Activated naive CD4-positive, alpha-beta T cell treated with Interleukin-2 at 50 U/mL for 16 hours (primary cell): ENCODE measurements at places on chromosomes 4 and X.

- DNase-seq = no peak
Observed at GRCh38 chrX:156008915-156009314, 11.4 kb downstream of the IL9R start.

GRCh38 chr4:6468376-6468775 is 4.0 kb downstream of the PPP2R2C start:
- DNase-seq = no peak

DNA sequence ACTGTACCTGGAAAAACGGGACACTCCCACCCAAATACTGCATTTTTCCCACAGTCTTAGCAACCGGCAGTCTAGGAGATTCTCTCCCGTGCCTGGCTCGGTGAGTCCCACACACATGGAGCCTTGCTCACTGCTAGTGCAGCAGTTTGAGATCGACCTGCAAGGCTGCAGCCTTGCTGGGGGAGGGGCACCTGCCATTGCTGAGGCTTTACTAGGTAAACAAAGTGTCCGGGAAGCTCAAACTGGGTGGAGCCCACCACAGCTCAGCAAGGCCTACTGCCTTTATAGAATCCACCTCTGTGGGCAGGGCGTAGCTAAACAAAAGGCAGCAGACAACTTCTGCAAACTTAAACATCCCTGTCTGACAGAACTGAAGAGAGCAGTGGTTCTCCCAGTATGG is 205.2 kb downstream of the CHIC1 start:
- DNase-seq = no peak

DNA sequence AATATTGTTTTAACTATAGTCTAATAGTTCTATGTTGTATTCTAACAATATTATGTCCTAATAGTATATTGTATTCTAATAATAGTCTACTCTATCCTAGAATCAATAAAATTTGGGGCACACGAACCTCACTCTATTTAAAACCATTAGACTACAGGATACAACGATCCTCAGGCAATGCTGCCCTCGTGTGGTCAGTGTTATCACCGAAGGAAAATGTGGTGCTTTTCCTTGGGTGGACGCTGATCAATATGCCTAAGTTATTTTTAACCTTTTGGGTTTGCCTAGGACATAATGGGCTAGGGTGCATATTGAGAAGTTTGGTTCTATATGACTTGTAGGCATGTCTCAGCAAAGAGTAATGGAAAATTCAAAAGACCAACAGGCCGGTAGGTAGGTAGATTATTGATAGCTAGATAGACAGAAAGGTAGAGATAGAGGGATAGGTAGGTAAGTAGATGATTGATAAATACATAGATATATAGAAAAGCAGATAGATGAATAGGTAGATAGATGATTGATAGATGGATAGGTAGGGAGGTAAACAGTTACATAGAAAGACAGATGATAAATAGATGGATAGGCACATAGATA is 75.1 kb downstream of the PRKX start:
- DNase-seq = peak; percentile 28

DNA sequence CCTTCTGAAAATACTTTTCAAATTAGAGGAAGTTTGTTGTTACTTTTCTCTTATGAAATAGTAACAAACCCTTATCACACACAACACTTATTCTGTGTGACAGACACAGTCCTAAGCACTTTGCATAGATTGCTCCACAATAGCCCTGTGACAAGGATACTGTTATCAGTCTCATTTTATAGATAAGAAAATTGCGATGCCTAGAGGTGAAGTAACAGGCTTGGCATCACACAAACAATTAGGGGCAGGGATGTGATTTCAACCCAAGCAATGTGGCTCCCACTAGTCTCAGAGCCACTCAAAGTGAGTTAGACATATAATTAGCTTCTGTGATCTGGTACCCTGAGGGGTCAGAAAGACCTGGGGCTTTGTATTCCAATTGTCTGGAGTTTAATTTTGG is 339.9 kb downstream of the FBXO8 start:
- DNase-seq = no peak

GRCh38 chr4:684623-685327 is 4.2 kb downstream of the SLC49A3 start:
- no peak for DNase-seq

DNA sequence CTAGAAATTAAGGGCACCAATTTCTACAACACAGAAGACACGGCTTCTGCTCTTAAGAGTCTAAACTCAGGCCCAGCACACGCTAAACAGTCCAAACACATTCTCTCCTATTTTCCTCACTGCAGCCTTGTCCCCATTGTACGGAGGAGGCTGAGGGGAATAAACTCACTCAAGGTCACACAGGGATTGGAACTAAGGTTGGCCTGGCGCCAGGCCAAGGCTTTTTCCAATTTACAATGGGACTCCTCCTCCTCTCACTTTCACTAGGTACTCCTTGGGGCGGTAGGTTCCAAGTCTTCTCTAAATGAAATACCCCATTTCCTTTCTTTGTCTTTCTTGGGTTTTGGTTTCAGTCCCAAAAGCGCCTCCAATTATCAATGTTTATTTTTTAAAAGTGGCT is 48.7 kb upstream of the CRMP1 start:
- no peak for DNase-seq

DNA sequence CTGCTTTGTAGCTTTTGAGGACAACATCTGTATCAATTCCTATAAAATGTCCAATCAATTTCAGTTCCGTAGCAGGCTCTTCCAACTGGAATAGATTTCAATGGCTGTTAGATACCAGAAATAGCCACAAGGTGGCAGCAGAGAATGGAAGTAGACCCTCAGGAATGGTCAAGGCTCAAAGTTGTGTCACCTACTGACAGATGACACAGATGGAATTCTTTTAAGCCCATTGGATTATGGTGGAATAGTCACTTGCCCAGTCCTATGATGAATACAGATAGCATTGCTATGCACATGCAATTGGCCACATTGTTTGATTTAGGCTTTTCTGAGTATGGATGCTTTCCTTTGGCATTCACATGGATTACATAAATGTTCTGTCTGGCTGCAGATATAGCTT is 130.4 kb upstream of the RADX start:
- peak; percentile 11 for DNase-seq

DNA sequence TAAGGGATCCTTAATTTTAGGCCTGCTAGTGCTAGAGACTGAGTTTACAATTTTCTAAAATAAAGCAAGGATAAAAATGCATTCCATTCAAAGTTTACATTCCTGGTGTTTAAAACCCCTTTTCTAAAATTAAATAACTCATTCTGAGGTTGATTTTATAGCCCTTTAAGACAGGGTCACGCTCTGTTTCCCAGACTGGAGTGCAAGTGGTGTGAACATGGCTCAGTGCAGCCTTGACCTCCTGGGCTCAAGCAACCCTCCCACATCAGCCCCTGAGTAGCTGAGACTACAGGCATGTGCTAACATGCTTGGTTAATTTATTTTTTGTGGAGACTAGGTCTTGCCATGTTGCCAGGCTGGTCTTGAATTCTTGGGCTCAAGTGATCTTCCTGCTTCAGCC is 6.8 kb upstream of the CDKL2 start:
- no peak for DNase-seq

GRCh38 chr4:184406958-184407391 is 67.4 kb downstream of the IRF2 start:
- DNase-seq = no peak

DNA sequence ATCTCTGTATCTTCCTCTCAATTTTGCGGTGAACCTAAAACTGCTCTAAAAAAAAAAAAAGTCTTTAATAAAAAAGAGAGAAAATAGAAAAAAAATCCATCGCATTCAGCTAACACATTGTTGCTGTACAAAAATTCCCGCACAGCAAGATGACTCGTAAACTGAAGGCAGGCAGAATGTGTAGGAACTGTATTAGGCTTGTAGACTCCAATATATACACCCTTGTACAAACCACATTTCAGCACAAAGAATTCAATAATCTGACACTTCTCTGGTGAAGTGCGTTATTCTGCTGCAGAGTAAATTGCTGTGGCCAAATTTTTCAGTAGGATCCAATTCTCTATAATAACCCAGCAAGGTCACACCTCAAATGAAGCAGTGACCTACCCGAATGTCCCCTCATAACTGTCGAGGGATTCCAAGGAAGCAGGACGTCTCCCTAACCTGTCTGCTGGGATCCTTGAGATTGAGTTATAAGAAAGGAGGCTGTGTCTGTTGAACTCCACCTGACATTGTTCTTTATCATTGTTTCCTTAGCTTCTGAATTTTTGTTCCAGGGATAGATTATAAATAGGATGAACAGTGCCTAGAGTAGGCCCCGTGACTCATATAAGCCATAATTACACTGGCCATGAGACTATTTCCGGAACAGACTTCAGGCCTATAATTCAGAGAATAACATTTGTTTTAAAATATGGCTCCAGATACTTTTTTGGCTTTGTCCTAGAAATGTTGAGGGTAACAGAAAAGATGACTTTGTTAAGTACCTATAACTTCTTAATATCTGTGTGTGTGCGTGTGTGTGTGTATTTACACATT is 348.3 kb downstream of the PCDH7 start:
- DNase-seq = no peak

DNA sequence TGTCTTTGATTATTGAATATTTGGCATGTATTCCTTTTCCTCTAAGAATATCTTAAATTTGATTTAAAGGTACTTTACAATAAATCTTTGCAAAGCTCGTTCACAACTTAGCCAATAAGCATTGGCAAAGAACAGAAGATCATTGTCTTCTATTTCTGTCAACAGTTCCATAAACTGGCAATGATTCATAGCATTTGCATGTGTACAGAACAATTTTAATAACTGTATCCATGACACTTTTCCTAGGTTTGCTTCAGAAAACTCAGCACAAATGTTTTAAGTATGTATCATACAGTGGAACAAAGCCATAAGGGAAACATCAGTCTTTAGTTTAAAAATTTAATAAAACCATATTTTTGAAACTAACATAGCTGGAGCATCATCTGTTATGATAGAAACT is 462.7 kb upstream of the RPS6KA3 start:
- DNase-seq = no peak

DNA sequence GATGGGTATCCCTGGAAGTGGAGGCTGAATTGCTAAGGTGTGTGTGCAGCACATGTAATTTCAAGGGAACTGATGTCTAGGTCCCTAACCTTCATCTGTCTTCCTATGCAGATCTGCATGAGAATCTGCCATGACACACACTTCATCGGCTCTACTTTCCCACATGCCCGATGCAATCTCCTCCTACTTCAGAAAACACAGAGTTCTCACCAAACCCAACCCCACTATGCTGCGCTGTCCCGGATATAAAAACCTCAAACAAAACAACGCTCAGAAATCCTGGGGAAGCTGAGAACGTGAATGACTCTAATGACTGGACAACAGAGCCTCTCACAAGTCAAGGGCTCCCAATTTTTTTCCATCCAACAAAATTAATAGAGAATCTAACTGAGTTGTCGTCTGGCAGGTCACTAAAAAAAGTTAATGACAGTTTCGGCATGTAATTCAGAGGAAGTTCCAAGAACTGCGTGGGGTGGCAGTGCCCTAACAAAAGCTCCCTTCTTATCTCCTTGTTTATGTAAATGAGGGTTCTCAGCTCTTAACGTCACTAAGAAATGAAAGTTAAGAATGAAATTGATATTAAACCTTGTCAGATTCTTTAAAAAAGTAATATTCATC is 39.0 kb downstream of the STX18 start:
- DNase-seq = peak; percentile 33

DNA sequence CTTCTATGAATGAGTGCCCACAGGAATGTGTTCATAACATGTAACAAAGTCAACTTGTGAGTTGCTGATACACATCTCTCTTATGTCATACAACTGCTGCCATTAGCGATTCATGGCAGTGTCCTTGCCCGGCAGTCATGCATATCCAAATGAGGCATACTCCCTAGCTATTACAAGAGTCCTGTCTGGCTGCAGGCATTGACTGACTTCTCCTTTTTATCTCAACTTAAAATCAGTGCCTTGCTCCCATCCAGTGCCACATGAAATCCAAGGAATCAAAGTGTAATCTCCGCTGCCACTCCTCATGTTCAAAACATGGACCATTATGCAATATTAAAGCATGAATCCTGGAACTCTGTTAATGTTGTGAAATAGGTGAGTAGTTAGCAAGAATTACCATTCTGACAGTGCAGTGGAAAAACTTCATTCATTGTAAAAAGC is 348.9 kb upstream of the FTHL17 start:
- no peak for DNase-seq

DNA sequence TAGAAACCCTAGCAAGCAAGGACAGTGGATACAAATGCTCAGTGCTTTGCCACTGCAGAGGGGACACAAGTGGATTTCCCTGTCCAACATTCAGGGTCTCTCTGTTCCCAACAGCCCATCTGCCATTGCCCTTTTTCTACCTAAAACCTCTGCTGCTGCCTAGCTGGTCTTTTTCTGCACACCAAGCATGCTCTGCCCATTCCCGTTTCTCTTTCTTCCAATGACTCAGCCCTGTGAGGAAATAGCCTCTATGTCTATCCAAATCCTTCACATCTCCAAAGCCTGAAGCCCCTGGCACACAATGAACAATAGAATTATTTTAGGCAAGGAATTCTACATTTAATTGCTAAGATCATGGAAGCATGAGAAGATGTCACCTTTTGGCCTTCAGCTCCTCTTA is 5.7 kb upstream of the AMELX start:
- no peak for DNase-seq

DNA sequence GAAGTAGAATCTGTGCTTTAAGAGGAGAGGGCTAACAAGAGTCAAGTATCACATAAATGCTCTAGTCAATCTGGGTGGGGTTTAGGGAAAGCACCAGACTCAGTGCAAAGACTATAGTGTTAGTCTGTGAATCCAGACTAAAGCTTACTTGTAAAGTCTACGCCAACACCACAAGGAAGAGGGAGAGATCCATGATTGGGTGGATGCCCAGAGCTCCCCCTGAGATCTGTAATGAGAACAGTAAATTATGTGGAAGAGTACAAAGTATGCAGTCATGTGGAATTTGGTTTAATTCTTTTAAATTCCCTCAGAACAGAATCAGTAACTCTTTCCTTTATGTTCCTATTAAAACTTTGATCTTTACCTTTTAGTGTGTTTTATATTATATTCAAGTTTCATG is 354.7 kb upstream of the SPANXN4 start:
- DNase-seq = no peak

GRCh38 chr4:73451404-73451803 is 15.4 kb downstream of the AFP start:
- no peak for DNase-seq

DNA sequence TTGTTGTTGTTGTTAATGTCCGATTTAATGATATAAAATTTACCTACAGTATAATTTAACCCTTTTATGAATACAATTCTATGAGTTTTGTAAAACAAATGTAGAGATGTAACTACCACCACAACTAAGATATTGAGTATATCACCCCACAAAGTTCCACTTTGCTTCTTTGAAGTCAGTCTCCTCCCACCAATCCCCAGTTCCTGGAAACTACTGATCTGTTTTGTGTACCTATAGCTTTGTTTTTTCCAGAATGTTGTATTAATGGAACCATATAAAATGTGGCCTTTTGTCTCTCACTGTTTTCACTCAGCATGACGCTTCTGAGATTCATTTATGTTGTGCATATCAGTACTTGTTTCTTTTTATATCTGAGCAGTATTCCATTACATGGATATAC is 52.3 kb upstream of the FAM9C start:
- no peak for DNase-seq
